ENCODE measurements at places on chromosomes 6 and 20.
A peak's percentile ranks its signal among the peaks of the same experiment; 100 is the strongest.

DNA sequence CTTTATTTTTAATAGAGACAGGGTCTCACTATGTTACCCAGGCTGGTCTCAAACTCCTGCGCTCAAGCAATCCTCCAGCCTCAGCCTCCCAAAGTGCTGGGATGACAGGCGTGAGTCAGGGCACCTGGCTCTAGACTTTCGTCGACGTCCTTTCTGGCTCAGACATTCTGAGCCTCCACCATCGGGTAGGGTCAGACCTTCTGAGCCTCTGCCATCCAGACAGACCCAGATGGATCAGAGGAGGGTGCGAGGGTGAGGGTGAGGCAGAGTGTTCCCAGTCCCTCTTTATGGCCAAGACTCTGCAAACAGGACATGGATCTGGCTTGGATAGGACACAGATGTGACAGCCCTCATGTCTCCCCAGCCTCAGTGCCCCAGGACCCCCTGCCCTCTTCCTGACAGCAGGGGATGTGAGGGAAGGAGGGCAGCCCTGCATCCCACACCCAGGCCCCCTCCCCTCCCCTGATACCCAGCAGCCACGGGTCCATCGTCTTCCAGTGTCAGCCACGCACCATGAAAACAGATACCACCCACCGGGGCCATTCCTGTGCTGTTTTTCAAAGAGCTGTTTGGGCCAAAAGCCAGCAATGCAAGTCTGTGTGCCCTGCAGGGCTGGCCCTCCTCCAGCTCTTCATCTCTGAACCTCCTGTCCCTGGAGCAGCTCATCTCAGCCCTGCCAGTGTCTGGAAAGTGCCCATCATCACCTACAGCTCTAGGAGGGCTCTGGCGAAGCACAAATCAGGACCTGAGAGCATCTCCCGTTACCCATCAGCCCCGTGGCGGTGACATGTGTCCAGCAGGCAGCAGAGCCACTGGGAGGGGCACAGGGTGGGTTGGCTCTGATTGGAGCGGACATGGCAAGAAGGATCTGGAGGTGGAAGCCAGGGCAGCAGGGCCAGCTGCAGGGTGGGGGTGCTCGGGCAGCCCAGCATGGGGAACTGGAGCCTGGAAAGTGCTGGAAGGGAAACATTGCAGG lies 208.4 kb downstream of the PREX1 start:
- DNase-seq, result peak; percentile 78

DNA sequence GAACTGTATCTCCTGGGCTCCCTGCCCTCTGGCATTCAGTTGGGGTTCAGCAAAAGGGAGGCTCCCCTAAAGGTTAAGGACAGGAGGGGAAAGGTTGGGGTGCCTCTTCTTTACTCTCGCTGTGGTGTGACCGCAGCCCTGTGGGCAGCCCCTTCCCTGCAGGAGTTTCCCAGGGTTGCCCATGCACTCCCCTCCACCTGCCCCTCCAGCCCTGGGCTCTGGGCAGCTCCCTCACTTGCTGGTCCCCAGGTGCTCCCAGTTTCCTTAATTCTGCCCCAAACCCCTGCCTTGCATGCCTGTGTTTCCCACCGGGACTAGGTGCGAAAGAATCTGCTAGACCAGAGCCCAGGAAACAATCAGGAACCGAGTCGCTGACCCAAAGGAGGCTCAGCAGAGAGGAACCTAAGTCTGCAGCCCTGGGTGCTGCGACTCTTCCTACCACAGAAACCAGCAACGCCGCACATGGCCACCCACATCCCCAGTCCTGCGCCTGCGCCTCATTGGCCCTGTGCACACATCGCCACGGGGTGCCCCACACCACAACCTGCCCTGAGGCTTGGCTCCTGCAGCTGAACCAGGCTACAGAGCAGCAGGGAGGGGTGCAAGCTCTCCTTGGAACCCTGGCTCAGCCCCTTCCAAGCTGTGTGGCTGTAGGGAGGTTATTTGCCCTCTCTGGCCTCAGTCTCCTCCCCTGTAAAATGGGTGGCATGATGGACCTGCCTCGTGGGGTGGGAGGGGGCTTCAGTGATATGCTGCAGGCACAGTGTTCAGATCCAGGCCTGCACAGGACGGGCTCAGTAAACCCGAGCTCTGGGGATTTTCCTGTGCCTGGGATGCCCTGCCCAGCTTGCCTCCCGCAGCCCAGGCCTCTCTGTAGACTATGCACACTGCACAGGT lies 487.6 kb downstream of the PREX1 start:
- DNase-seq, result no peak

DNA sequence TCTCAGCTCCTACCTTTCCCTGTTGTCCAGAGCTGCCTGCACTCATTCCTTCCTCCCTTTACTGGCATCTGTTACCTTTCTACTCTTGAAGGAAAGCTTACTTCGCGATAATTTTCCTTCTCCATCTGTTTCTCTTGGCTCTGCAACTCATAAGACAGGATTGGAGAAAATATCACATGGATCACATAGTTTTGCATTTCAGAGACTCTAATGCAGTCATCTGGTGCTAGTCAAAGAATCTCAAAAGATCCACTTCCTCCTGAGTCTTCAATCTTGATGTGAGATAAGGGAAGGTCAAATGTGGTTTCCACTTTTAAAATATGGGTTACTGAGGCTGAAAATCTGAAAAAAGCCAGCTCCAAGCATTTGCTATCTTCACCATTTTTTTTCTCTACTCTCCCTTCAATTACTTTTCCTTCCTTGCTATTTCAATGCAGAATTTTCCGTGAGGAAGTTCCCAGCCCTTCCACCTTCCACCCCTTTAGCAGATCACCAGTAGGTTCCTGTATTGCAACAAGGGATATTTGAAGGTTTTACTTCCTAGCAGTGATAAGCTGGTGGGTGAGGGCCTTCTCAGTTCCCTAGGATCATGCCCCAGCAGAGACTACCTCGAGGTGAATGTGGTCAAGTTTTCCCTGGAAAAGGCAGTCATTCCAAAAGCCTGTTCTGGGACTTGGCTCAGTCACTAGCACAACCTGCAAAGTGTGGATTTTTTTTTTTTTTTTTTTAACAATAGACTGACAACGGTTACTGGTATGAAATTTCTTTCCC lies 62.8 kb upstream of the LRRC1 start:
- DNase-seq, result no peak

DNA sequence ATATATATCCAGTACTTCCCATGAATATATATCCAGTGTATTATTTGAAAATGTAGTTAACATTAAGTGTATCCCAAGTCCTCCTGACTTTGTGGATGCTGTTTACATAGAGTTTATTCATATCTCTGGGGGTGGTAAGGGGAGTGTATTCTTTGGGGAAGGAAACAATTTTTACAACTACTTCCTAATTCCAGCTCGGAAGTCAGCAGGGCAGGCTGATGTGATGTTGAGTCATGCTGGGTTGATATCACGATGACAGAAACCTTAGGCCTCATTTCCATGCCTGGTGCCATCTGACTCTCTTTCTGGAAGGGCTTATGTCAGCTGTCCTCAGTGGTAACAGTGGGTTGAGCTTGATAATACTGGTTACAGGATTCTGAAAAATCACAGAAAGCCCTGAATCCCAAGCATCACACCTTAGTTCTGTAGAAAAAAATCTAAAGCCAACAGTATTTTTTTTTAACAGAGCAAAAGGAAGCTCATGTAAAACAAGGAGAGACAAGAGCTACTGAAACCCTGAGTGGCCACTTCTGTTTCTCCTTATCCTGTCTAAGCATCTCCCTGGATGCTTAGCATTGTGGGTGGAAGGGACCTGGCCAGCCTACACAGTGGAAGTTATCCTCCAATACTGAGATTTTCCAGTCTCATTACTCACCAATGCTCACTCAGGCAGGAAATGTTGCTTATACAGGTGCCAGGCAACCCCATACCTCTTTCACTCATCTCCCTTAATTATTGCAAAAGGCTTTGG lies 75.2 kb upstream of the IYD start:
- no peak for DNase-seq

GRCh38 chr6:149043476-149044130 lies 273.9 kb upstream of the TAB2 start:
- no peak for DNase-seq

DNA sequence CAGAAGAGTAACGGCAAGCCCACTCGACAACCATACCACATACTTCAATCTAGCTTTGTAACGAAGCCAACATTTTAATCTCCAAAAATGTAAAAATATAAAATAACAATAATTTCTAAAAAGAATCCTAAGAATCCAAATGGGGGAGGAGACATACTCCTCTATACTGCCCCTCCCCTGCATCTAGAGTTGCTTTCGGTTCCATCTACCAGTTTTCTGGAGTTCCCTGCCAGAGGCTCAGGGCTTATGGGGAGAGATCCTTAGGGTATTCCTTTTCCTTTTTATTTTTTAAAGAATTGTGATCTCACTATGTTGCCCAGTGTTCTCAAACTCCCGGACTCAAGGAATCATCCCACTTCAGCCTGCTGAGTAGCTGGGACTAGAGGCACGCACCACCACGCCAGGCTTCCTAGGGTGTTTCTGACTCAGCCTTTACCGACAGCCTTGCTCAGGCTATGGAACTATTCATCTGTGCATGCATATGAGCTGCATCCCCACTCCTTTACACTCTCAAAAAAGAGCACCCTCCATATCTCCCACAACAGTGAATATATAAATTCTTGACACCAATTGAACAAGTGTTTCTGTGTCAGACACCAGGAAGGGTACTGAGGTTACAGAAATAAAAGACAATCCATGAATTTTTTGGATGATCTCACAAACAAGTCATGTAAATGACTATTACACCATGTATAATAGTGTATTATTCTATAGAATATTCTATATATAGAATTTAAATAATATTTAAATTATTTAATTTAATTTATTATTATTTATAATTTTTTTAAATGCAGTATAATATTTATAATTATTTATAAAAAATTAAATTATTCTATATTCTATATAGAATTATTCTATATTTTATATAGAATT lies 40.7 kb upstream of the UBR2 start:
- no peak for DNase-seq

DNA sequence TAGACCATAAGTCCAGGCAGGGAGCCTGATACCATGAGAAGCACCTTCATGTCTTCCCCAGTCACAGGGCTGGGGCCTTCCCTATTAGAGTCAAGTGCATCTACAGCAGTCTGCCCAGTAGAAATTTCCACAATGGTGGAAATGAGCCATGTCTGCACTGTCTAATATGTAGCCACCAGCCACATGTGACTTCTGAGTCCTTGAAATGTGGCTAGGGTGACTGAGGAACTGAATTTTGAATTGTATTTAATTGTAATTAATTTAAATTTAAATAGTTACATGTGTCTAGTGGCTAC lies 300.2 kb downstream of the CLIC5 start:
- DNase-seq, result no peak

DNA sequence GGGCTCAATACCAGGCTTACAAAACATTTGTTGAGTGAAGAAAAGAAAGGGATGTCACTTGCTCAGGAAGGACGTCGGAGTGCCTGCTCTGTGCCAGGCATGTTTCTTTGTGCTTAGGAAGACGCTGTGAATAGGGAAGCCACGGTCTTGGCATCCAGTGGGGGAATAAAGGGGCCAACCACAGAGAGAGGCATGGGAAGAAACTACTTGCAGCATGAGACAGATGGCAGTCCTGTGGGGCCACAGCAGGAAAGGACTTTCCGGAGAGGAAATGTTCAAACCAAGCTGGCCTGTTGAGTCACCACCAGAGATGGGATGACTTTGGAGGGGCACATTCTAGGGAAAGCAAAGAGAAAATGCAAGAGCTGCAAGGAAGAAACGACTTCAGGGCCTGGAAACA lies 173.2 kb downstream of the CDH26 start:
- DNase-seq, result no peak

GRCh38 chr6:30542404-30542725 lies 13.9 kb downstream of the GNL1 start:
- no peak for DNase-seq

DNA sequence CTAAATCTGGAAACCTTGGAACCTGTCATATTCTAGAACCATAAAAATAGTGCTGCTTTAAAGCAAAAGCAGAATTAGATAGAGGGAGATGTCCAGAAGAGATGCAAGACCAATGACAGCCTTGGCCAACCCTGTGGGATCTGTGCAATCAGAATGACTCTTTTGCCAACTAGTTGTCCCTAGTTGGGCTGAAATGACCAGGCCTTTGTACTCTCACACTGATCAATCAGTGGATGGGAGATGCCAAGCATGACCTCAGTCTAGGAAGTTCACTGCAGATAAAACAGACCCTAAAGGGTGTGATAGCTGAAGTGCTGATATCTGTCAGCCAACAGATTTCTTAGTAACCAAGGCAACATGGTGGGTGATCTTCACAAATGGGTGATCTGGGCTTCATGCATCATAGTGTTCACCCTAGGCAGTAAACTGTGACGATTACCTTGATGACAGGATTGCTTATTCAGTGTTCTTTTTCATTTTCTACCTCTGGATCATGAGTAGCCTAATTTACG lies 52.1 kb downstream of the BCKDHB start:
- no peak for DNase-seq

- no peak for DNase-seq
Measured at GRCh38 chr6:159299566-159299965, 130.4 kb downstream of the FNDC1 start.

DNA sequence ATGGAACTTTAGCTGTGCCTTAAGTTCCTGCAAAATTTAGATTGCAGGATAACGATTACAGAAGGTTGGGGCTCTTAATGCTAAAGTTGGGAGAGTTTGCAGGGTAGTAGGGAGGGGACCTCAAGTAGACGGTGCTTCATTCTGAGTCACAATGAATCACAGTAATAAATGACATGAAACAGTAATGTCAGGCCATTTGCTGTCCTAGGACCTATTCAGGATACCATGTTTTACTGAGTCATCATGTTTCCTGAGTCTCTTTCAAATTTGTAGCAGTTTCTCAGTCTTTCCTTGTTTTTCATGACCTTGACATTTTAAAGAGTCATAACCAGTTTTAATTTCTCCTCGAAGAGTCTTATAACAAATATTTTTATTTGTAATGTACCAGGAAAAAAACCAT lies 406.9 kb upstream of the MAP3K7 start:
- DNase-seq, result no peak

DNA sequence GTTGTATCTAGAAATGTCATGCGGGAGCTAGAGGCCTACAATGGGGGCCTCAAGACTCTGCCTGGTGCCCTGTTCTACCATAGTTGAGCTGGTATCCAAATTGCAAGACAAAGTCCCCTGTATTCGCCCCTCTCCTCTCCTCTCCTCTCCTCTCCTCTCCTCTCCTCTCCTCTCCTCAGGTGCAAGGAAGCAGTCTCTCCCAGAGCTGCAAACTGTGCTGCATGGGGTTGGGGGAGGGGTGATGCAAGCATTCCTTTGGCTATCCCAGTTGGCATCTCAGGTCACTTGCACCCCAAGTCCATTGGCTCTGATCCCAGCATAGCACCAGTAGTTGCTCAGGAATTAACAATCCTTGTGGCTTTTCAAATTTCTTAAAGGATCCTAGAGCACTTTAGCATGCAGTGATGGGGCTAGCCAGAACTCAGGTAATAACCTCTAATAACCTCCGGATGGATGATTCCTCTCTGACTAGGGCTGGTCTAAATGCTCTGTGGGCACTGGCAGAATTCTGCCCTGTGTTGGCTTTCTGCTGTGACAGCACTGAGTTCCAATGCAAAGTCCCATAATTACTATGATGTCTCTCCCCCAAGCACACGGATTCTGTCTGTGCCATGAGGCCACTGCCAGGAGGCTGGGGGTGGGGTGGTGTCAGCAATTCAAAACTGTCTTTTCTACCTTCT lies 35.3 kb downstream of the TAF11 start:
- no peak for DNase-seq

- no peak for DNase-seq
Measured at GRCh38 chr20:50678169-50678898, 13.0 kb downstream of the RIPOR3 start.

GRCh38 chr20:17614812-17615644 lies 45.2 kb downstream of the DSTN start:
- peak; percentile 81 for DNase-seq

- no peak for DNase-seq
Measured at GRCh38 chr6:10395171-10395703, 19.6 kb downstream of the TFAP2A start.

Data from posterior vena cava (tissue), 2 donors.